Stimulated activated effector memory CD8-positive, alpha-beta T cell treated with anti-CD3 and anti-CD28 coated beads, Interleukin-12 subunit alpha, Interleukin-12 subunit beta, amount 100 ng/mL, for 72 hours (primary cell): ENCODE measurements at places on chromosomes 1 and 21.

DNA sequence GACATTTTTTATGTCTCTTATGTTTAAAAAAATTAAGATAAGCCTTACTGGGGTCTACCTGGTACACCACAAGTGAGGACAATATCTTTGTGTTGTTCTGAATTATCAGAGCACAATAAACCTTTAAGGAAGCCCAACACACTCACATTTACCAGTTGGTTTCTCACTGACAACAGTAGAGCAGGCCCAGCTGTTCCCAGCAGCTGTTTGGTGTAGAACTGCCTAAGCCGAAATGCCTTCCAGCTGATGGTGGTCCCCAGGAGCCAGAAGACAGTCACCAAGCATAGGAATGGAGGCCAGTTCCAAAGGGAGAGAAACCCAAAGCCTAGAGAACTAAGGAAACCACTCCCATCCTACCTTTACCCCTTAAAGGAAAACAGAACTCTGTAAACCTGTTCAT lies 428.6 kb upstream of the CAMK1G start:
- no peak for DNase-seq

GRCh38 chr21:34988139-34988538 lies 61.0 kb downstream of the RUNX1 start:
- no peak for DNase-seq

GRCh38 chr1:15397236-15397635 lies 12.5 kb upstream of the EFHD2 start:
- no peak for DNase-seq

- peak; percentile 76 for DNase-seq
These were observed 20.8 kb upstream of the SDC3 start for GRCh38 chr1:30929135-30929889.

DNA sequence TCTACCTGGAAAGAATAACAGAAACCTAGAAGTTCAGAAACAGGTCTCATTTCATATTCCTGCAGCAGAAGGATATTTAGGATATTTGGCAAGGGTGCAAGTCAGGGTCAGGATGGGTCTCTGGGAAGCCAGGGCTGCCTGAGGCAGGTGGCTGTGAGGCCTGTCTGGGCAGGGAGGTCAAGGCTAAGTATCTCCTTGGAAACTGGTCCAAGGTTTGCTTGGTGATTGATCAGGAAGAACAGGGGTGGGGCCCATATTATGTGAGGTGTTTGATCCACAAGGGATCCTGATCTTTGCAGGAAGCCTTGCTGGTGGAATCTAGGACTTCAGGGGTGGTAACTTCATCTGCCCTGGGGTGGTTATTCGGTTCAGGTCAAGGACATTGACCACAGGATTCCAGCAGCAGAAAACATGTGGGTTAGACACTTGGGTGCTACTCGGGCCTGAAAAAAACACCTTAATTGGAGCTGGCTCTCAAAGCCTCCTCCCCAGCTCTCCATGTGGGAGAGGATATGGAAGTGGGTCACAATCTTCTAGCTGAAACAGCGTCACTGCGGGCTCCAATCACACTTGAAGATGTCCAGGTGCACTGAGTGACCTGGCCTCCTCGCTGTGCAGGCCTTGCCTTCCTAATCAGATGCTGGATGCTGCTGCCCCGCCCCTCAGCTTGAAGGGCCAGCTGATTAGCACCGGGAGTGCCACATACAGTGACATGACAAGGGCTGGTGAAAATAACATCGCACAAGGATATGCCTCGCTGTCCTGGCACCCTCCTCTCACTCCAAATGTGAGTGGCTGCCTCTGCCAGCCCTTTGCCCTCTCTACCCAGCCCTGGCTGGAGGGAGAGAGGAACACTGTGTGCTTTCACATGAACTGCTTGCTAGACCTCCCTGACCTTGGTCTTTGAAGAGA lies 8.7 kb downstream of the CTNNBIP1 start:
- DNase-seq = no peak

DNA sequence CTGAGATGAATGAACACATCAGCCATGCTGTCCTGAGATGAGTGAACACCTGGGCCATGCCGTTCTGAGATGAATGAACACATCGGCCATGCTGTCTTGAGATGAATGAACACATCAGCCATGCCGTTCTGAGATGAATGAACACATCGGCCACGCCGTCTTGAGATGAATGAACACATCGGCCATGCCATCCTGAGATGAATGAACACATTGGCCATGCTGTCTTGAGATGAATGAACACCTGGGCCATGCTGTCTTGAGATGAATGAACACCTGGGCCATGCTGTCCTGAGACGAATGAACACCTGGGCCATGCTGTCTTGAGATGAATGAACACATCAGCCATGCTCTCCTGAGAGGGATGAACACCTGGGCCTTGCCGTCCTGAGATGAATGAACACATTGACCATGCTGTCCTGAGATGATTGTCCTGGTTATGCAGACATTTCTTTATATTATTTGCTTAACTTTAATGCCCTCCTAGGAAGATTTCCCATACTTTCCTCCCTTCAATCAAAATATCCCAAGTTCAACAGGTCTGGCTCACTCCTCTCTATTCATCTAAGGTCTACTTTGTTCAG lies 48.6 kb upstream of the COL6A1 start:
- no peak for DNase-seq

DNA sequence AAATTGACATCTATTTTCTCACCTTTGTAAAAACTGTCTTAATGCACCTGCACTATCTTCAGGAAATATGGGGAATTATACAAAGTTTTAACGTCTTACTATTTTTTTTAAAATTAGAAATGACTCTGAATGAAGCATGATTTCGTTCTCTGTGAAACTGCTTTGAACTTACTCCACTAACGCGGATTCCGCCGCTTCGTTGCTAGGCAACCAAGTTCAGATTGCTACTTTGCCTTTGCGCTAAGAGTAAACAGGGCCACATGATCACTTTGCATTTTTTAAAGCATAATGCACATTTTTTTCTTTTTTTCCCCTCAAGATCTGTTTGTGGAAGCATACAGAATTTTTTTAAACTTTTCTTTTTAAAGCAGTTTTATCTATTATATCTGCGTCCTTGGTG lies 690.5 kb downstream of the BRINP3 start:
- DNase-seq = no peak

- no peak for DNase-seq
These were observed 13.2 kb upstream of the DEGS1 start for GRCh38 chr1:224169718-224170270.

- no peak for DNase-seq
These were observed 35.1 kb downstream of the SLC2A1 start for GRCh38 chr1:42923367-42924081.

DNA sequence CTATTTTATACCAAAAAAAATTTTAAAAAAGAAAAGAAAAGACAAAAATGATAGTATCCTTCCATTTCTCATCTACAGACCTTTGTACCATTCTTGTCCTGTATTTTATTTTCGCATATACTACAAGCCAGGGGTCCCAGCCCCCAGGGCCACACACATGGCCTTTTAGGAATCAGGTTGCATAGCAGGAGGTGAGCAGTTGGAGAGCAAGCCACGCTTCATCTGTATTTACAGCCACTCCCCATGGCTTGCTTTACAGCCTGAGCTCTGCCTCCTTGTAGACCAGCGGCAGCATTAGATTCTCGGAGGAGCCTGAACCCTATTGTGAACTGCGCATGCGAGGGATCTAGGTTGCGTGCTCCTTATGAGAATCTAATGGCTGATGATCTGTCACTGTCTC lies 39.8 kb downstream of the RASSF5 start:
- no peak for DNase-seq

GRCh38 chr1:10210841-10211804 lies 753 bp downstream of the KIF1B start:
- DNase-seq = peak; percentile 61

DNA sequence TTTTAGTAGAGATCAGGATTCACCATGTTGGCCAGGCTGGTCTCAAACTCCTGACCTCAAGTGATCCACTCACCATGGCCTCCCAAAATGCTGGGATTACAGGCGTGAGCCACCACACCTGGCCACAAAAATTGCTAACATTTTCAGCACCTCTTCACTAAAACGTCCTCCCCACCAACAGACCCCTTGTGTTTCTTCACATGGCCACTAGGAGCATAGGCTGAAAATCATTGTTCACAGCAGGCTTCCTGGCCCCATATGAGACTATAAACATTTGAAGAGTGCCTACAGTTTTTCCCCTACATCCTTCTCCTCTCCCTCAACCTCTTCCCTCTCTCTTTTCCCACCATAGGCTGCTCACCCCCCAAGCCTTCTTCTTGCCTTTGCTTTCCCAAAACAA lies 28.0 kb upstream of the SFPQ start:
- DNase-seq = no peak

- no peak for DNase-seq
These were observed 46.2 kb upstream of the PRRX1 start for GRCh38 chr1:170617591-170618330.

DNA sequence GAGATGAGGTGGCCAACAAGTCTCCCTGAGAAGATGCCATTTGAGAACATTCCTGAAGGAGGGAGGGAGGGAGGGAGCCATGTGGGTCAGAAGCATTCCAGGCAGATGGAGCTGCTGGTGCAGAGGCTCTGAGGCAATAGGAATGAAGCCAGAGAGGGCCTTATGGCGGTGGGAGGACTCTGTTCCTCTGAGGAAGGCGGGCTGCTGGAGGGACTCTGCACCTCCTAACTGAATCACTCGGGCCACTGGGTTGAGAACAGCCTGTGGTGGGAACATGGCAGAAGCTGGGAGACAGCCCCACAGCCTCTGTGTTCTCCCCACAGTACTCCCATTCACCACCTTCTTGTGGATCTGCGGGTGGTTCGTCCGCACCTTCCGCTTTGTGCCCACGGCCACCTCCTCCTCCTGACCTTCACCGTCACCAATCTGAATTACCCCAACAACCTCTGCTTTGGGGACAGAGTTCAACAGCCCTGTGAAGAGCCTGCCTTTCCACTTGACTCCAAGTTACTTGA lies 2.4 kb upstream of the TMEM125 start:
- DNase-seq = no peak

DNA sequence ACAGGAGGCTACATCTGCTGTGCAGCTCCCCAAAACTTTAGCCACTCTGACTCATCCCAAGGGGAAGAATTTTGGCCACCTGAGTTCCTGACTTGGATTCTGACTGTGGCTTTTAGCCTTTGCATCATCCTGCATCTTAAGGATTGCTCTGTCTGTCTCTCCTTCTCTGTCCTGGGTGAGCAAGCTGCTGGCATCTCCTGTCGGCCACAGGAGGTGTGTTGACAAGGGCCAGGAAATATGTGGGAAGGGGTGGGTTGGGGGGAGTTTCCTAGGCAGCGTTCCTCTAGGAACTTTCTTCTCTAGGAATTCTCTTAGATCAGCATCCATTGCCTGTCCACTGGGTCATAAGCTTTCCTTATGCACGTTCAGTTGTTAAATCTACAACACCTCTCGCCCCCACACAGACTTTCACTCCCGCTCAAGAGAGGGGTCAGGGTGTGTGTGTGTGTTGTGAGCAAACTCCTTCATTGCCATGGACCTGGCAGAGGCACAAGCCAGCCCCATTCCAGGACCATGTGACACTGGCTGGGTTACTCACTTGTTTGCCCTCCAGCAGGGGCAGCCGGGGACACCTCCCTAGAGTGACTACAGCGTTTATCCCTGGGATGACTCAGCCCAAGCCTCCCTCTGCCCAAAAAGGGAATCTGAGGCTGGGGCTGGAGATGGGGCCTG lies 145.0 kb upstream of the DUSP10 start:
- DNase-seq = no peak

DNA sequence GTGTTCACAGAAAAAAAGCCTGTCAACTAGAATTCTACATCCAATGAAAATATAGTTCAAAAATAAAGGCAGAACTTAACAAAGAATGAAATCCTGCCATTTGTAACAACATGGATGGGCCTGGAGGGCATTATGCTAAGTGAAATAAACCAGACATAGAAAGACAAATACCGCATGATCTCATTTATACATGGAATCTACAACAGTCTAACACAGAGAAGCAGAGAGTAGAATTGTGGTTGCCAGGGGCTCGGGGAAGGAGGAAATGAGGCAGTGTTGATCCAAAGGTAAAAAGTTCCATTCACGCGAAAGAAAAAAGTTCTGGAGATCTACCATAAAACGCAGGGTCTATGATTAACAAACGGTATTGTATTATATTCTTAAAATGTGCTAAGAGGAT lies 282.6 kb downstream of the MRPL39 start:
- DNase-seq = no peak

DNA sequence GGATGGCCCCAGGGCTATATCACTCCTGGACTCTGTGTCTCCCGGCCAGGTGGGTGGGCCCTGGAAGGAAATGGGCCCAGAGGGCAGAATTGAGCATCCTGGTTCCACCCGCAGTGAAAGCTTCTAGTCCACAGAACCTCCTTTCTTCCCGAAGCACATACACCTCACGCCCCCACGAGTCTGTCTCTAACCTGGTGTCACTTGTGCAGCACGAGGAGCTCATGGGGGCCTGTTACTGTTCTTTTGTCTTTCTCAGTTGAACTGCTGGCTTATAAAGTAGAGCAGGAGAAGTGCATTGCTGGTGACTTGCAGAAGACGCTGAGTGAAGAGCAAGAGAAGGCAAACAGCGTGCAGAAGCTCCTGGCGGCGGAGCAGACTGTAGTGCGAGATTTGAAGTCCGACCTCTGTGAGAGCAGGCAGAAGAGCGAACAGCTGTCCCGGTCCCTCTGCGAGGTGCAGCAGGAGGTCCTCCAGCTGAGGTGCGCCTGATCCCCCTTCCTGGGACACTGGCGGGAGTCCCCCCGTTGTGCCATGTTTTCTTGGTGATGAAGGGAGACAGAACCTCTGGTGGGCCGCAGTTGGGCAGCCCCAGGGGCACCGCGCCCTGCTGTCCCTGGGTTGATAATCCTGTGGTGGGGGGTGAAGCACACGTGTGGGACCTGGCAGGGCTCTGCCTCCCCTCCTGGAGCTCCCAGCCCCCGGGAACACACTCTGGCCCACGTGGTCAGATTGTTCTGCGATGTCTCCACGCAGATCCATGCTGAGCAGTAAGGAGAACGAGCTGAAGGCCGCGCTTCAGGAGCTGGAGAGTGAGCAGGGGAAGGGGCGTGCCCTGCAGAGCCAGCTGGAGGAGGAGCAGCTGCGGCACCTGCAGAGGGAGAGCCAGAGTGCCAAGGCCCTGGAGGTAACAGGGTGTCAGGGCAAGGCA lies 28.7 kb upstream of the DIP2A start:
- DNase-seq = no peak

- no peak for DNase-seq
These were observed 88.8 kb downstream of the ST3GAL3 start for GRCh38 chr1:43796111-43796581.

GRCh38 chr1:167683641-167684502 lies 37.9 kb upstream of the MPZL1 start:
- DNase-seq = no peak

DNA sequence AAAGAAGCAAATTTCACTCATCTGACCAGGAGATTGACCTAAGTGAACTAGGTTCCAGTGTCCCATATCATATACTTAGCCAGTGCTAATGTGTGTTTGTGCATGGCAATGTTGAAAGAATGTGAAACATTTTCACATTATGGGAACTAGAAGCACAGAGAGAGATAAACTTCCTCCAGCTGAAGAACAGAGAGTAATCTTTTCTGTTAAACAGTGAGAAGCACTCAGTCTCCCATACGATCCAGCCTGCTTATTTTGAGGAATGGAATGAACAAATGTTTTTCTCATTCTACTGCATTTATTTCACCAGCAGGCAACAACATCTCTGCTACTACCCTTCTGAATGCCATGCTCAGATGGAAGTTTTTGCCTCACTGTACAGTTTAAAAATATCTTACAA lies 170.5 kb downstream of the TTLL7 start:
- no peak for DNase-seq

GRCh38 chr1:108661030-108661609 lies at the start of gene HENMT1:
Gene HENMT1, minus strand, starts transcription at chr1:108661093. Its CDS starts 1,209 bp downstream, at chr1:108659884.
- peak; percentile 89 for DNase-seq

- no peak for DNase-seq
These were observed 25.4 kb downstream of the NUP210L start for GRCh38 chr1:154129391-154129970.

GRCh38 chr1:199399996-199400724 lies 627.4 kb upstream of the NR5A2 start:
- DNase-seq = no peak
